Fibroblast of the aortic adventitia (primary cell): ENCODE measurements at places on chromosomes 6 and 20. TPM values are rescaled to one million over a fixed set of nuclear protein-coding genes. Genes with fewer than 3 reads are reported as not detected.

DNA sequence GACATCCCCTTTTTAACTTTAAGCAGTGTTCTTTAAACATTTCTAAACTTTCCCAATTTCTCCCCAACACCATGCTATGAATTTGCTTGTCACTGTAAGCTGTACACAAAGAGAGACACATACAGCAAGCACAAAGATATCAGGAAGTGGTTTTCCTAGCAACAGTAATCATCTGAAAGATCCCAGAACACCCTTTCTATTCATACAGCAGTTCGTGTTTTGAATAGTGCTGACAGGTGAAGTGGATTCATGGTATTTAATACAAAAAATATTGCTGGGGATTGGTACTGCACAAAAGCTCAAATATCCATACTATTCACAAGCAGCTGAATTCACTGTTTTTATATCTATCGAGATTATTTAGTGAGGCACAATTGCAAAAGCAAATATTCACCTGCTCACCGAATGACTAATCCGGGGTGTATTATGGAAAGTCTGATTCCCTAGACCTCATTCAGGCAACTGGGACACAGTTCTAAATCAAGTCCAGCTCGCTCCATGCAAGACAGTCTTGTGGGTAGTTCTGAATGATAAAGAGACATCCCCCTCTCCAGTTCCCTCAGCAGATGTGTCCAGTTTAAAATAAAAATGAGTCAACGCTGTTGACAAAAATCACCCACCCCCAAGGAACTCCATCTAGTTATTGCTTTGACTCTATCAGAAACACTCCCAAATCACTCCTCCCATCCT lies 107.1 kb upstream of the TSHZ2 start:
- no peak for DNase-seq

DNA sequence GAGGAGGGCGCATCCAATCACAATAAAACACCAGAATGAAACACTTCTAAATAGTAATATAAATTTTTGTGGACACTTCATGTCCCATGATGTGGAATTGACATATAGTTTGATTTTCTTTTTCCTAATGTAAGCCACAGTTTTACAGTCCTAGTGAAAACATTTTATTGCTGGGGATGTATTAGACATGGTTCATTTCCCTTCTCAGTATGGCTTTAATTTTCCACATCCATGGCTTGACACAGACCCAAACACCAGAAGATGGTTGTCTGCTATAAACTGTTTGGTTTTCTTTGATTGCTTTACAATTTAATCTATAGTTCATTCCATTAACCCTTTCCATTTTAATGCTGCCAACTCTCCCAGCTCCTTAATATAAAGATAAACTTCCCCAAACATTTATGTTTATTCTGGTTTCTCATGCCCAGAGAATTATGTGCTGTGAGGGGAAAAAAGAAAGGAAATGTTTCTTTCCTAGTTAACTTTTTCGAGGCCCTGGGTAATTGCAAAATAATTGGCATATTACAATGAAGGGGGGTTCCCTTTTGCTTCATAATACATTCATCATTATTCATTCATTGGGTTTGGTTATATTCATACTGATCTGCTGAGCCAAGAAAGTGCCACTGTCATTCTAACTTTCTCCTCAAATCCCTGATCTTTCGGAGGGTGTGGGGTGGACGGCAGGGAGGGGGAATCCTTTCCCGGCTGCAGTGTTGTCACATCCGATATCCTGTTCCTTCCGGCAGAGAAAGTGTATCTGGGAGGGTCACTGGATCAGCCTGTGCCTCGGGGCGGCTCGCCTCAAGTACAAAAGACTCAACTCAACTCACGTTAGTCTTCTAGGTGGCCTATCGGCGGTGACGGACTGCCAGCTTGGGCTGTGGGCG lies 127.6 kb upstream of the TFAP2D start:
- no peak for DNase-seq

DNA sequence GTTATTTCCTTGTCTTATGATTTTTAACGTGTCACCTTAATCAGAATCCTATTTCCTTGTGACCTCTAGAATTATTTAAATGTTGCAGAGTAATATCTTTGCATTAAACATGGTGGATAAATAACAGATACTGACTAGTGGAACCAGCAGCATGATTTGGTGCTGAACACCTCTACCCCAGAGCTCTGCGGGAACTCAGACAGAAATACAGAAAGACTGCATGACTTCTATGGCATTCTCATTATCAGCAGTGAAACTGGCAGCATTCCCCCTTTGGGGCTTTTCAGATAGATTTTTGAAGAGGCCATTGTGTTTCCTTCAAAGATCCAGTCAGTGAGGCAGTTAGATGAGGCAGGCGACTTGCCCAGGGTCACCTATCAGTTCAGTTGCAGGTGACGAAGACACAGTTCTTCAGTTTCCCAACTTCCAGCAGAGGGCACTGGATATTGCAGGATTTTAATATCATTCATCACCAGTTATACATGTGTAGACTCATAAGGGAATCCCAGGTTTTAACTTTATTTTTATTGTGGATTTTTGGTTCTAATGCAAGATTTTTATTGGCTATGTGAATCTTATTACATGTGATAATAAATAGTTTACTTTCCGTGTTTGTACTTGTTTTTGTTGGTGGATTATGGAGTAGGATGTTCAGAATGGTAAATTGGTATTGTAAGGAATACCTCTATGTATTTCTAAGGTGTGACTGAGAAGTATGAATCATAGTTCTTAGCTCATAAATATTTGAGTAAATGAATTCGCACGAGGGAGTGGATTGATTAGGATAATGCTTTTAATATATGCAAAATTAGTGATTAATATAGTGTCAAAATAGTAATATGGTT lies 81.3 kb downstream of the AFDN start:
- peak; percentile 39 for DNase-seq

- no peak for DNase-seq
Measured at GRCh38 chr6:134081506-134081905, 29.1 kb upstream of the SLC2A12 start.

- no peak for DNase-seq
Measured at GRCh38 chr6:79798841-79799240, 148.5 kb downstream of the ELOVL4 start.

DNA sequence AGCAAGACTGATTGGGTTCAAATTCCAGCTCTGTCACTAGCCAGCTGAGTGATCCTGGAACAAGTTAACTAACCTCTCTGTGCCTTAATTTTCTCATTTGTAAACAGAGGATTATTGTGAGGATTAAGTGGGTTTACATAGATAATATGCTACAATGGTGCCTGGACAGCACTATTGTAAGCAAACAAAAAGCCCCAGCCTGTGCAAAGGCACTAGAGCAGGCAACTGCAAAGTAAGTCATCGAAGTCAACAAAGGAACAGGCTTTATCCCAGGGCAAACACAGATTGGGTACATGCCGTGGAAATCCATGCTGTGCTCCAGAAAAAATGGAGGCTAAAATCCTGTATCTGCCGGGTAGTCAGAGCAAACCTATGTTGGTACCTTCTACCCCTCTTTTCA lies 43.2 kb upstream of the CTNNBL1 start:
- no peak for DNase-seq

GRCh38 chr20:59078231-59078630 lies 35.6 kb upstream of the PRELID3B start:
- no peak for DNase-seq

GRCh38 chr20:37905671-37906613 lies 3.0 kb downstream of the VSTM2L start:
- DNase-seq: no peak

GRCh38 chr6:3421791-3422434 lies 34.9 kb downstream of the SLC22A23 start:
- peak; percentile 87 for DNase-seq

DNA sequence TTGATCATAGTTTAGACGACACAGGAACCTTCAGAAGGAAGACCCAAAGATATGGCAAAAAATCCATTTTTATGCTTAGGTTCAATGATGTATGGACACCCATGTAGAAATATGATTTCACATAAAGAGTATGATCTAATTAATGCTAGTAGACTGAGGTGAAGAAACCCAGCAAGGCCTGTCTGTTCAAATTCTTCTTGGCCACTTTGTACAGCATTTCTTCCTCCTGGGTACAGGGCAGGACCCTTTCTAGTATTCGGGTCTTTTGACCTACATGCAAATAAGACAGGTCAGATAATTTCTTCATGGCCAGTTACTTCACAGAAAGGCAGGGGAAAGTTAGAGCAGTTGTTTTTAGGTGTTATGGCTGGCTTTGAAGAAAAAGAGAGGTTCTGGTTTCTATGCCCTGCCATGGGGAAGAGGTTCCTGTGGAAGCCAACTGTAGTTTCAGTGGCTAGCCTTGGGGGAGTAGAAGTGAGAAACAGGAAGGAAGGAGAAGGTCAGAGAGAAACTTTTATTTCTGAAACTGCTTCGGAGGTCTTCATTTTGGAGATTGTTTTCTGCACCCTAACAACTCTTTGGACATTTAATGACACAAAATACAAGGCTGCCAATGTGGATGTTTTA lies 208.3 kb downstream of the PTPRK start:
- DNase-seq: no peak

- no peak for DNase-seq
Measured at GRCh38 chr6:34969662-34970265, 80.7 kb downstream of the ANKS1A start.

- peak; percentile 93 for DNase-seq
Measured at GRCh38 chr6:27091661-27092315, 155.7 kb upstream of the PRSS16 start.

DNA sequence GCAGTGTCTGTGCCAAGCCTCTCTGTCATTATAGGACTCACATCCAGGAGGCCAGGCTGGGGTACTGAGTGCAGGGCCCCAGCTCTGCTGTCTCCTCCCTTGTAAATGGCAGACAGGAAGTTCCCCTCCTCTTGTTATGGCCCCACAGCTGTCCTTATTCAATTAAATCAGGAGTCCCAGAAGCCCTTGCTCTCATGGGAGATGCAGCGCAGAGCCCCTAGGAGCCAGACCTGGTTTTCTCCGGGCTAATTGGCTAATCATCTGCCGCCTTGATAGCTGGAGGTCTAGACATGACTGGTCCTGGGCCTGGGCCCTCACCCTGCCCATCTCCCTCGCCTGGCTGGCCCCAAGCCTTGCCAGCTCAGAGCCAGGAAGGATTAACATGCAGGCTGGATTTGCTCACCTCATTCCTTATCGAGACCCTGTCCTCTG lies 172.0 kb downstream of the VEGFA start:
- DNase-seq: no peak

- peak; percentile 65 for DNase-seq
Measured at GRCh38 chr6:130453230-130453629, 87.4 kb downstream of the TMEM200A start.

DNA sequence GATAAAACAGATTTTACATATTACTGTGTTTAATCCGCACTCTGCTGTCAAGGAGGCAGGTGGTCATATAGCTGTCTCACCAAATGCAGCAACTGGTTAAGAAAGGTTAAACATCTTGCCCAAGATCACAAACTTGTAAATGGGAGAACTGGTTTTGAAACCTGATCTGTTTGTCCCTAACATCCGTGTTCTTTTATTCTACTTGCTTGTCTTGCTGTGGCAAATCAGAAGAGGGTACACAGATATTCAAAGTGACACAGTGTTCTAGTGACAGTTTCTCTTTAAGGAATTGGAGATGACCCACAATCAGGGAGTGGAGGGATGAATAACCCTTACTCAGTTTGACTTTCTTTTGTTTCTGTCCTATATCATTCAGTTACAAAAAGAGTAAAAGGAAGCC lies 83.0 kb upstream of the SGK1 start:
- DNase-seq: no peak

DNA sequence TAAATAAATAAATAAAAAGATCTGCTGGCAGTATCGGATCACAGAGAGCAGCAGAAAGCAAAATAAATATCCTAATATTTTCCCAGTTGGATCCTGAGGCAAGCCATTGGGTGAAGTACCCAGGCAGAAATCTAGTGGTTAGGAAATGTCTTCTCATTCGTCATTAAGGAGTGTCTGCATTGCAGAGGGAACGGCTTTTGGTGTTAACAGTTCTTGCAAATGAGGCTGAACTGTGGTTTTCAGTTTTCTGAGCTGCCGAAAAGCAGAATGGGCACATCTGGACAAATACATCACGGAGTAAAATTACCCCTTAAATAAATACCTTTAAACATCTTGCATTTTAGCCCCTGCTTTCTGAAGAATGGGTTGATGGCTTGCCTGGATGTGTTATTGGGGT lies 82.3 kb upstream of the MPC1 start:
- DNase-seq: peak; percentile 61

DNA sequence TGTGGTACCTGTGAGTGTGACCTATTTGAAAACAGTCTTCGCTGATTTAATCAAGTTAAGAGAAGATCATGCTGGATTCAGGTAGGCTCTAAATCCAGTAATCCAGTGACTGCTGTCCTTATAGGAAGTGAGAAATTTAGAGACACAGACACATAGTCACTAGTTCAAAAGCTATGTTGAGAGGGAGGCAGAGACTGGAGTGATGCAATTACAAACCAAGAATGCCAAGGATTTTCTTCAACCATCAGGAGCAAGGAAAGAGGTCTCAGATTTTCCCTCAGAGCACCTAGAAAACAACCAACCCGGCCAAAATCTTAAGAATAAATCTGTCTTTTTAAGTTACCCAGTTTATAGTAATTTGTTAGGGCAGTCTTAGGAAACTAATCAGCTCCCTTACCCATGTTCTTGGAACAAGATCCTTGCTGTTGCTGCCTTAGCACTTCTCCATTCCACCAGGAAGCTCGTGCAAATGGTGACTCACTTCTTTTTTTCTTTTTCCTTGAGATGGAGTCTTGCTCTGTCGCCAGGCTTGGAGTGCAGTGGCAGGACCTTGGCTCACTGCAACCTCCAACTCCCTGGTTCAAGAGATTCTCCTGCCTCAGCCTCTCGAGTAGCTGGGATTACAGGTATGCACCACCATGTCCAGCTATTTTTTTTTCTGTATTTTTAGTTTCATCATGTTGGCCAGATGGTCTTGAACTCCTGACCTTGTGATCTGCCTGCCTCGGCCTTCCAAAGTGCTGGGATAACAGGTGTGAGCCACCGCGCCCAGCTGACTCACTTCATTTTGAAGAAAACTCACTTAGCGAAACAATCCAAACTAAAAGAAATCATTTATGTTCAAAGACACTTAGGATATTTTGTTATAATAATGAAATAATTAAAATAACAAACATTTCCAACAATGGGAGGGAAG lies 34.4 kb upstream of the ZNF184 start:
- DNase-seq: no peak

C4A gene
- 5.2 and 33.5 TPM in 2 replicates for total RNA-seq

LAMA4 gene
- 306 and 904 TPM in 2 replicates for total RNA-seq

CSE1L gene
- 33.6 and 154 TPM in 2 replicates for total RNA-seq

MRPS26 gene
- 19.1 and 52.3 TPM in 2 replicates for total RNA-seq

SOD2 gene
- 184 and 504 TPM in 2 replicates for total RNA-seq

GPLD1 gene
- 0.27 and 0.41 TPM in 2 replicates for total RNA-seq

SNPH gene
- total RNA-seq: 5.6 and 7.7 TPM in 2 replicates

TRDN gene
- under 0.01 TPM in 1 of 2 replicates, not detected in the other for total RNA-seq

MAFB gene
- total RNA-seq: 1.5 and 42.8 TPM in 2 replicates
